ENCODE measurements at places on chromosomes 13 and 19. TPM values are rescaled to one million over a fixed set of nuclear protein-coding genes. Genes with fewer than 3 reads are reported as not detected.
A peak's percentile ranks its signal among the peaks of the same experiment; 100 is the strongest.

Gene TGFBR3L
- total RNA-seq: 12.5 TPM

Gene BEST2
- total RNA-seq: not detected

Gene MAG
- total RNA-seq: not detected

DNA sequence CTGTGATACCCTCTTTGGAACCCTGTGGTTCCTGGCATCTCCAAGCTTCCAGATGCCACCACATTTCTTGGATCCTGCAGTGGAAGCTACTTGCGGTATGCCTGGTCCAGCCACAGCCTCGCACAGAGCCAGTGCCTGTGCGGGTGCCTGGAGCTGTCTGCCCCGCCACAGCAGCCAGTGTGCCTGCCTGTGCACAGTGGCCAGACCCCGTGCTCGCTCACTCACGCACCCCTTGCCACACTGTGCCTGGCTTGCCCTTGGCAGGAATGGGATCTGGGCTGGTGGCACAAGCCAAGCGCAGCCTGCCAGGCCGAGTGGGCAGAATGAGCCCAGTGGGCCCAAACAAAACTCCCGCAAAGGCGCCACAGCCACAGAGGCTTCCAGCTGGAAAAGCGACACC lies 26.2 kb downstream of the POMP start:
- H3K27ac ChIP-seq: no peak overlapping the region
- no peak for DNase-seq
- no peaks in the 10 kb centered on the region for H3K36me3 ChIP-seq
- no peaks in the 10 kb centered on the region for H3K27me3 ChIP-seq
- H3K4me3 ChIP-seq: no peak overlapping the region

GRCh38 chr19:38830039-38830733 lies 1.4 kb downstream of the ECH1 start:
- H3K27me3 ChIP-seq: no peaks in the 10 kb centered on the region
- no peak for DNase-seq
- H3K4me3 ChIP-seq: peak overlapping the region; percentile 51
- H3K36me3 ChIP-seq: peaks cover 16% of the 10 kb centered on the region

DNA sequence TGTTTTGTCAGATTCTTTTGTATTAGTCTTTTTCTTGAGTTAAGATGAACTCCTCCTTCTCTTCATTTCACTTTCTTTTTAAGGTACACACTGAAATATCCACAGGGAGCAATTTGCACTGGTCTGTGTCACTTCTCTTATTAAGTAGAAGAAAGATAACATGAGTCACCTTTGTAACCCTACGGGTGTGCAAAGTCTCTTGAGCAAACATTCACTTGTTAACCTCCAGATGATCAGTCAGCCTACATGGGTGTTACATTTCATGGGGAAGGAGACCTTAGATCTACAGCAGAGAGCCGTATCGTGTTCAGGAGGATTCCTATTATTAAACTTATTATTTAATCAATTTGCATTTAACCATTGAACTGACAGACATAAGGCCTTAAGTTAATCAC lies 5.1 kb downstream of the ZNF507 start:
- no peak overlapping the region for H3K4me3 ChIP-seq
- peak overlapping the region; percentile 46 for H3K27ac ChIP-seq
- DNase-seq: no peak
- H3K36me3 ChIP-seq: peaks cover 44% of the 10 kb centered on the region
- no peaks in the 10 kb centered on the region for H3K27me3 ChIP-seq

DNA sequence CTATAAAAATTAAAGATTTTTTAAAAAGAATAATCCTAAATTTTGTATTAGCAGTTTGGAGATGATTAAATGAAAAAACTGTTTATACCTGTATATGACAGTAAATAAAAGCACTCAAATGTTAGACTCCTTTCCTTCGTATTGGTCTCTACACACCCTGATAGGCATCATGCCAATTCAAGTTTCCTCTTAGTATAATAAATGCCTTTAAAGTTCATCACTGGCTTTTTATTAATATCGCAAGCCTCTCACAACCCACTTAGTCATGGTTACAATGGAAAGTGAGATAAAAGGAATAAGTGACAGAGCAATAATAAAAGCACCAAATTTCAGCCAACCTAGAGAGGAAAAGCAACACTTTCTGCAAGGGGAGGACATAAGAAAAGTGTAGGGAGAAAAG lies 102.2 kb downstream of the PIBF1 start:
- H3K27ac ChIP-seq: no peak overlapping the region
- DNase-seq: no peak
- no peaks in the 10 kb centered on the region for H3K27me3 ChIP-seq
- no peaks in the 10 kb centered on the region for H3K36me3 ChIP-seq
- H3K4me1 ChIP-seq: no peaks in the 10 kb centered on the region
- no peak overlapping the region for H3K4me3 ChIP-seq

DNA sequence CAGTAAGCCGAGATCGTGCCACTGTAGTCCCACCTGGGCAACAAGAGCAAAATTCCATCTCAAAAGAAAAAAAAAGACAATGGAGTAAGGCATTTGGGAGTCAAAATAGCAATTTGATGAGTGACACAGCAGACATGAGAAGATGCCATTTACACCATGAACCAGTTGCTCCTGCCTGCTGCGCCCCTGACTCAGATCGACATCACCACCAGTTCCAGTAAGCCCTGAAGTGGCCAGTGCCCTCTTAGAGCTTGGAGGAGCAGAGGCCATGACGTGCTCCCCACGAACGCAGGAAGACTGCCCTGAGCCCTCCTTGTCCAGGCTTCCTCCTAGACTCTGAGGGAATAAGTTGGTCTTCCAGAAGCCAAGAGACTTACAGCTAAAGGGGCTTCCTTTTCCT lies 339.2 kb downstream of the MYO16 start:
- no peaks in the 10 kb centered on the region for H3K36me3 ChIP-seq
- no peak for DNase-seq
- H3K4me3 ChIP-seq: no peak overlapping the region
- no peak overlapping the region for H3K27ac ChIP-seq
- no peaks in the 10 kb centered on the region for H3K27me3 ChIP-seq

GRCh38 chr13:32581177-32581786 lies 5.0 kb upstream of the PDS5B start:
- no peak overlapping the region for H3K4me3 ChIP-seq
- no peak overlapping the region for H3K27ac ChIP-seq
- H3K36me3 ChIP-seq: no peaks in the 10 kb centered on the region
- H3K27me3 ChIP-seq: no peaks in the 10 kb centered on the region
- no peak for DNase-seq

All from Panc1 (cell line).